ENCODE measurements at places on chromosomes 4 and X. TPM values are rescaled to one million over a fixed set of nuclear protein-coding genes. Genes with fewer than 3 reads are reported as not detected.

GRCh38 chr4:25821899-25822298 is 40.9 kb downstream of the SEL1L3 start:
- peaks cover 3% of the 10 kb centered on the region for H3K4me1 ChIP-seq
- no peak overlapping the region for H3K27ac ChIP-seq
- DNase-seq, result no peak
- no peak overlapping the region for H3K4me3 ChIP-seq

DNA sequence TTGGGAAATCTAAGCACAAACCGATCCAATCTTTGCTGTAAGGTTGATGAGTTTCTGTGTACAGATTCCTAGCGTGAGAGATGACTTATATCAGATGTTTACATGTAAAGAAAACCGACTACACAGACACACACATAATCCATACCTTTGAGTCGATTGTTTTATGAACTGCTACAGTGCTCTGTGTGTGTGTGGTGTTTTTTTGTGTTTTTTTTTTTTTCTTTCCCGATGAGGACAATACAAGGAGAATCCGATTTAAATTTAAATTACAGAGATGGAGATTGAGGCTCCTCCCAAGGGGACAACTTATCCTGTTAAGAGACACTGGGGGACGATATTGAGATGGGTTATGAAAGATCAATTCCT is 461 bp upstream of the SLC9A6 start:
- H3K4me1 ChIP-seq, result no peaks in the 10 kb centered on the region
- peak overlapping the region; percentile 71 for H3K4me3 ChIP-seq
- no peak for DNase-seq
- no peaks in the 10 kb centered on the region for H3K27me3 ChIP-seq

The ETDA gene
- not detected for total RNA-seq

GRCh38 chr4:104616401-104616820 is 121.7 kb upstream of the CXXC4 start:
- no peaks in the 10 kb centered on the region for H3K27me3 ChIP-seq
- H3K4me1 ChIP-seq, result peaks cover 11% of the 10 kb centered on the region
- no peak overlapping the region for H3K4me3 ChIP-seq
- no peak for DNase-seq
- H3K27ac ChIP-seq, result no peak overlapping the region
